ENCODE measurements at places on chromosomes 16 and 17.

DNA sequence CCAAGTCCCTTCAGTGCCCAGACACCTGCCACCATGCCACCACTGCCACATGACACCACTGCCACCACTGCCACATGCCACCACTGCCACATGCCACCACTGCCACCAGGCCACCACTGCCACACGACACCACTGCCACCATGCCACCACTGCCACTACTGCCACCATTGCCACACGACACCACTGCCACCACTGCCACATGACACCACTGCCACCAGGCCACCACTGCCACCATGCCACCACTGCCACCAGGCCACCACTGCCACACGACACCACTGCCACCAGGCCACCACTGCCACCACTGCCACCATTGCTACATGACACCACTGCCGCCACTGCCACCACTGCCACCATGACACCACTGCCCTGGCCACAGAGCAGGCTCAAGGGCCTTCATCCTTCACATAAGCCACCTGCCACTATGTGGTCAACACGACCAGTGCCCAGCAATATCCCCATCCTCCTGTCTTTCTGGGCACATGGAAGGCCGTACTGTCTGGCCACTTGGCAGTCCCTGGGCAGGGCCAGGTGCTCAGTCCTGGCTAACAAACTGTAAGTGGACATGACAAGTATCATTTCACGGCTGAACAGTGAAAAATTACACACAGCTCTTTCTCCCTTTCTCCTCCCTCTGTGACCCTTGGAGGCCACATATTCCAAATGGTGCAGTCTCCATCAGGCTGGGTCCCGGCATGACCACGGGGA is 33.1 kb downstream of the ABR start:
- no peak for DNase-seq

DNA sequence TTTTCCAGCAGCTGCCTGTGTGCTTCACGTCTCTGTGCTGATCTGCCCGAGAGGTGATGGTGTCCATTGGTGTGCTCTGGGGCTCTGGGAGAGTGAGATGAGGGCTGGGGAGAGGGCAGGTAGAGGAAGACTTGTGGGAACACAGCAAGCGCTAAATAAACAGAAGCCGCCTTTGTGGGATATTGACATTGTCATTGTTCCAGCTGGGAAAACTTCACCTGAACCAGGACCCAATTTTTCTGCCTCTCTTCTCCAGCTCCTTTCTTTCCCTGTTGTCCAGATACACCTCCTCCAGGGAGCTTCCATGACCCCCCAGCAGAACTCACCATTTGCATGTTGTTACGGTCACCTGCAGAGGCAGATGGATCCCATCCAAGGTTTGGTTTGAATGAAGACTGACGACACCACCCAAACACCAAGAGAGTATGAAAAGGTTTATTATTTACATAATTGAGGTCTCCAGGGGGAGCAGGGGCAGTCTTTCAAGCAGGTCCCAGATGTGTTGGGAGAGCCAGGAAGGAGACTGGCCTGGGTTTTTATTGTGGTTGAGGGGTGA is 3.6 kb upstream of the ITGA3 start:
- DNase-seq = no peak

GRCh38 chr17:76369804-76370203 is 14.6 kb upstream of the SPHK1 start:
- DNase-seq = no peak

GRCh38 chr17:79305768-79306423 is 231.3 kb downstream of the ENGASE start:
- no peak for DNase-seq

DNA sequence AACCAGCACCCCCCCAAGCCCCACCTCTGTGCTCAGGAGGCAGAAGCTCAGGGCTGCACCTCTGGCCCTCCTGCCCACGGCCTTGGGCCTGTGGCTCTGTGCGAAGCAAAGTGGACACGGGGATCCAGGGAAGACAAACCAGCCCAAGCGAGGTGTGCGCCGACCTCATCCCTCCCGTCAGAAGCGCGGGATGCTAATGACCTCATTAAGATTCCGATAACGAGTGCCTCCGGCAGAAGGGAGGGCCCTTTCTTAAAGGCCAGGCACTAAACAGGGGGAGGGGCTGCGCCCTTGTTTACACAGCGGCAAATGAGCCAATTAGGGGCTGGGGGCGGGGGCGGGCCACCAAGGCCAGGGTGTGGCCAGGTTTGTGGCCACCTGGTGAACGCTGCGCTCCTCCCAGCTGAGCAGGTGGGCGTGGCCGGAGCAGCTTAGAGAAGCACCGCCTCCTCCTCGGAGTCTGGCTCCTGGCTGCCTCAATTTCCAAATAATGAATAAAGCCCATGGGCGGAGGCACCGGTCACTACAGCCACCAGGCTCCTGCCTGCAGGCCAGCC is 3.2 kb downstream of the CBX4 start:
- no peak for DNase-seq

DNA sequence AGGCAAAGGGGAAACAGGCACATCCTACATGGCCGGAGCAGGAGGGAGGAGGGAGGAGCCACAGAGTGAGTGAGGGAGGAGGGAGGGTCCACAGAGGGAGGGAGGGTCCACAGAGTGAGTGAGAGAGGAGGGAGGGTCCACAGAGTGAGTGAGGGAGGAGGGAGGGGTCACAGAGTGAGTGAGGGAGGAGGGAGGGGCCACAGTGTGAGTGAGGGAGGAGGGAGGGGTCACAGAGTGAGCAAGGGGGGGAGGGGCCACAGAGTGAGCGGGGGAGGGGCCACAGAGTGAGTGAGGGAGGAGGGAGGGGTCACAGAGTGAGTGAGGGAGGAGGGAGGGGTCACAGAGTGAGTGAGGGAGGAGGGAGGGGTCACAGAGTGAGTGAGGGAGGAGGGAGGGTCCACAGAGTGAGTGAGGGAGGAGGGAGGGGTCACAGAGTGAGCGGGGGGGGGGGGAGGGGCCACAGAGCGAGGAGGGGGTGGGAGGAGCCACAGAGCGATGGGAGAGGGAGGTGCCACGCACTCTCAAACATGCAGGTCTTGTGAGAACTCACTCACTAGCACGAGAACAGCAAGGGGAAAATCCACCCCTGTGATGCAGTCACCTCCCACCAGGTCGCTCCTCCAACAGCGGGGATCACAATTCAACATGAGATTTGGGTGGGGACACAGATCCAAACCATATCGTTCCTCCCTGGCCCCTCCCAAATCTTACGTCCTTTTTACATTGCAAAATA is 24.3 kb upstream of the CDH15 start:
- DNase-seq = no peak

GRCh38 chr17:65166787-65167186 is 29.6 kb downstream of the RGS9 start:
- DNase-seq = no peak

- no peak for DNase-seq
Measured at GRCh38 chr17:26782153-26782552, 511.8 kb upstream of the WSB1 start.

DNA sequence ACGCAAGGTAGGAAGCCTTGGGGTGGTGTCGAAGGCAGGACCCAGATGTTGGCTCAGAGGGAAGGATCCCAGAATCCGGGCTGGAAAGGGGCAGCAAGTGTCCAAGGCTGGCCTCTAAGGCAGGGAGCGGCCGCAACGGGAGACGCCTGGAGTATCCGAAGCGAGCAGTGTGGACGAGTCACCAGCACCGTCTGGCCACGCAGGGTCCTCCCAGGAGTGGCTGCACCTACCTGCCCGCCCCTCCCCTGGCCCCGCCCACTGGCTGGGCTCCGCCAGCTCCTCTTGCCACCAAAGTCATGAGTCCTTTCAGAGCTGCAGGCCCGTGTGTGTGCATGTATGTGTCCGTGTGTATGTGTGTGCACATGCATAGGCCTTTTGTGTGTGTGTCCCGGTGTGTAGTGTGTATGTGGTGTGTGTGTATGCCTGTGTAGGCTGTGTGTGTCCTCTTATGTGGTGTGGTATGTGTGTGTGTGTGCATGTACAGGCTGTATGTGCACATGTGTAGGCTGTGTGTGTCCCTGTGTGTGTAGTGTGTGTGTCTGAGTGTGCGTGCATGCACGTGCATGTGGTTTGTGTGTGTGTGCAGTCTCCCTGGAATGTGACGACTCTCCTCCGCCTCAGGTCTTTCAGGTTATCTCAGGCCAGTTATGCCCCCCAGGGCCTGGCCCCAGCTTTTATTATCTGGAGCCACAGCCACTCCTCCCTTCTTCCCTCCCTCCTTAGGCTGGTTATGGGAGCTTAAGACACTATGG is at the start of gene PRSS8:
PRSS8 (minus strand) TSS at position 193 of the 752 bp plus-strand sequence. CDS start 229 bp downstream, outside the sequence.
- no peak for DNase-seq

GRCh38 chr16:16021988-16022682 is 72.7 kb downstream of the ABCC1 start:
- DNase-seq = peak; percentile 95

- no peak for DNase-seq
Measured at GRCh38 chr17:2030779-2031163, 818 bp downstream of the DPH1 start.

- DNase-seq = no peak
Measured at GRCh38 chr17:28475151-28475900, 1.9 kb downstream of the SLC13A2 start.

DNA sequence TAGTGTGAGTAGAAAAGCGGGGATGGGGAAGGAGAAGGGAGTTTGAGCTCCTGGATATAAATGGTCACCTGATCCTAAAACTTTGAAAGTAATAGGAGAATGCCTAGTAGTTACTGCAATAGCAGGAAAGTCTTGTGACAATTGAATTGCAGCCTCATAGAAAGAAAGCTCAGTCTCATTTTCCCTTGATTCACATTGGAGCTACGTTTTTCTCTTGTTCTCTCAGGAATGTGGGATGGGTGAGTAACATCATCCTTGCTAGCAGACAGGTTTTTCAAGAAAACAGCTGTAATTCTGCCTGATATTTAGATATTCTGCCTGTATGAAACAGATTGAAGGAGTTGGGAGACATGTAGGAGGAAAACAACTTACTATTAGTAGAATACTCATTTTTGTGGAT is 25.3 kb downstream of the SF3B3 start:
- DNase-seq = no peak

DNA sequence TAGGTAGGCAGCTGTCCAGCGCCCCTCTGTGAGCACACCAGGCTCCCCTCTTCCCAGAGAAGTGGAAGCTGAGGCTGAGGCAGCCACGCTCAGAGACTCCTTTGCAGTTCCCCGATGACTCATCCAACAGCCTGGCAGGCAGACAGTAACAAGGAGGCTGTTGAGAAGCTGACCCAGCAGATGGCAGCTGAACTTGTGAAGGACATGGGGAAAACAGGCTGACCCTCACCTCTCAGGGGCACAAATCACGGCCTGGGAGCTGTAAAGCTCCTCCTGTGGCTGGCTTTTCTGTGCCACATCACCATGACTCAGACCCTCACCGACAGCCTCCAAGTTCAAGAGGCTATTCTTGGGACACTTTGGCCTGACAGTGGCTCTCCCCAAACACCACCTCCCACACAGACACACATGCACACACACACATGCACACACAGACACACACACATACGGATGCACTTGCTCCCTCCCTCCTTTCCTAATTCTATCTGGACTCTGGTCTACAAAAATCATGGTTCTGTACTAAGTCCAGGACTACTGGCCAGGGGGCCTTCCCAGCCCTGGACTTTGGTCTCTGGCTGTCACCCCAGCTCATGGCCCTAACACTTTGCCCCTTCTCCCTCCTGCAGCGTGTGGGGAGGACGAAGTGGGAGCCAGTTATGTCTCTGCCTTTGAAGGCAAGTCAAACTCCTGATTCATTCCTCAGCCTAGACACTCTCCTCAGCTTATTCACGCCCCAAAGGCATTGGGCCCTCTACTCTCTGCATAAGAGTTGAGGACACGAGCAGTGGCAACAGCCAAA is 23.2 kb downstream of the MAP3K14 start:
- peak; percentile 97 for DNase-seq

DNA sequence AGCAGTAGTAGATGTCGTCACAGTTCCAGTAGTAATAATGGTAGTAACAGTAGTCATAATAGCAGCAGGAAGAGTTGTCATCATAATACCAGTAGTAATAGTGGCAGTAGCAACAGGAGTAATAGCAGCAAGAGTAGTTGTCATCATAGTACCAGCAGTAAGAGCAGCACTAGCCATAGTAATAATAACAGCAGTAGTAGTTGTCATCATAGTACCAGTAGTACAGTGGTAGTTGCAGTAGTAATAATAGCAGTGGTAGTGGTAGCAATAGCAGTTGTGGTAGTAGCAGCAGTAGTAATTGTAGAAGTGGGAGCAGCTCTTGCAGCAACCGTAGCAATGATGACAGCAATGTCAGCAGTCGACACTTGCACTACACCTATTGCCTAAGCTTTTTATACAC is 502.8 kb downstream of the HS3ST4 start:
- no peak for DNase-seq

DNA sequence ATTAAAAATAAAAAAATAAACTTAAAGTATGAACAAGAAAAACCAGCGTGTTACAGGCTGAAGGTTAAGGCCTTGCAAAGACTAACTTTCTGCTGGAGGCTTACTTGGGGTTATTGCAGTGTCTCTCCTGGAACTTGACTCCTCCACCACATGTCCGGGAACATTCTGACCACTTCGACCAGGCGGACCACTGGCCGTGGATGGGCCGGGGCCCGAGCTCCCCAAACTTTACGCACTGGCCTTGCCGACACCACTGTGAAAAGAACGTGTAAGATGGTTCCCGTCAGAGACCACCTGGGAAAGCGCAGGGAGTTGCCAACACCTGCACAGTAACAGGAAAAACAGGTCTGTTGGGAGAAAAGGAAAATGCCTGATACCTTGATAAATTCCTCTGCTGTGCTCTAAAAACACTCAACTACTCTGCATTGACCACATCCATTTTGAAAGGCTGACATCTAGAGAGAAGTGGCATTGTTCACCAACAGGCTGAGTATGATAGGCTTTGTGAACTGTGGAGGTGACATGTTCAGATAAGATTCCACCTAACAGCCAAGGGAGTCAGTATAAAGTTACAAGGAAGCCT is 99.1 kb downstream of the ADAMTS18 start:
- DNase-seq = no peak

GRCh38 chr16:56075732-56076388 is 115.4 kb upstream of the GNAO1 start:
- no peak for DNase-seq

GRCh38 chr17:65799869-65800268 is 238.4 kb upstream of the AXIN2 start:
- no peak for DNase-seq

DNA sequence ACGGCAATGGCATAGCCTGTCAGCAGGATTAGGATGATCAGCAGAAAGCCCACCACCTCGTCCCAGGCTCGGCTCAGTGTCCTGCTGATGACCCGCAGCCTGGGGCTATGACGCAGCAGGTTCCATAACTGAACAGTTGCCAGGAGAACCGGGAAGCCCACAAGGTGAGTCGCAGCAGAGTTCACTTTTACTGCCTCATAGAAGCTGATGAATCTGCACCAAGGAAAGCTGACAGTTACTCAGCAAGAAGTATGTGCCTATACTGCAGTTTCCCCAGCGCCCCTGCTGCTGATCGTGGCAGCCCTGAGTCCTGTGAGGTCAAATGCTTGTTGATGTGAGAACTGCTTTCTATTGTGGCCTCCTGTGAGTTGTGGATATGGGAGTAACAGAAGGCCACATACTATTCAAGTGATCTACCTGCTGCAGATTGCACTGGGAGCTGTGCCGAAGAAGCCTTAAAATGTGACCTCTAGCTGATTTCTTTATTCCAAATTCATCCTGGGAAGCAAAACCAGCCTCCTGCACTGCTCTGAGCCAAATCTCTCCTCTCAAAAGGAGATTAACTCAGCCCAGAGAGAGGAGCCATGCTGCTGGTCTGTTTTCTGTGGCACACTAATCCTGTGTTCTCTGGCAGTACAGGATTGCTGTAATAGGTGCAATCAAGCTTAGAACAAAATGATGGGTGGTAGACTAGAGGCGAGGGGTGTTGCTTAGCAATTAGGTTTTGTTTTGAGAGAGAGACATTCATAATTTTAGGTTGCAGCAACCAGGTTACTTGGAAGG is 38.8 kb downstream of the IST1 start:
- DNase-seq = peak; percentile 72

- no peak for DNase-seq
Measured at GRCh38 chr17:82056729-82057621, 5.3 kb downstream of the GPS1 start.

Measured in HT1080 (cell line).